ENCODE measurements at places on chromosomes 2 and 18.

DNA sequence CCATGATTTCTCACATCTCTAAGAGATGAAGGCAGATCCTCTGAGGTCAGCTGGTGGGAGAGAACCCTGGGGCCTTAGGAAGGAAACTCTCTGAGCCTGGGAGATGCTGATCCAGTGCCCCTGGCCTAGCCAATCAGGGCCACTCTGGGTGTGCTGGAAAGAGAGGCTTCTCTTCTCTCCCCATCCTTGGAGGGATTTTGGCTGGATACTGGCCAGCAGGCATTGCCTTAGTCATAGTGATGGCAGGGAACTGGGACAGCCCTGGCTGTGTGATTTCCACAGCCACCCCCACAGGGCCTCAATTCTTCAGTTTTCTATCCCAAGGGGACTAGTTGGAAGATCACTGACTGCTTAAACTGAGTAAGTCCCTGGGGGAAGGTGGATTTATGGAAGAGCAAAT lies 26.6 kb upstream of the PLB1 start:
- DNase-seq = no peak

DNA sequence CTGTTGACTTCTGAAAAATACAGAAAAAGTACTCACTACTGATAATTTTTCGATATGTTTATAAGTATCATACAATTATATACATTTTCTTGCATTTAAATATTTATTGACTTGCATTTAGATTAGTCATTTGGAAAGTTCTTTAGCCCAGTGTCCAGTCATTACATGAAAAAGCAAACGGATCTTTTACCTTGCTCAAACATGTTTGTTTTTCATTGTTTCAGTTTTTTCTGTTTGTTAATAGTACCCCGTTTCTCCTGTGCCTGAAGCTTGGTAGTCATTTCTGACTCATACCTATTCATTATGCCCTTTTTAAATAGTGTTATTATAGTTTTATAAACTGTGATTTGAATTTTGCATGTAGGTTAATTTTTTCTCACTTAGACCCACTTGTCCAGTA lies 28.1 kb downstream of the CEP192 start:
- DNase-seq = no peak

DNA sequence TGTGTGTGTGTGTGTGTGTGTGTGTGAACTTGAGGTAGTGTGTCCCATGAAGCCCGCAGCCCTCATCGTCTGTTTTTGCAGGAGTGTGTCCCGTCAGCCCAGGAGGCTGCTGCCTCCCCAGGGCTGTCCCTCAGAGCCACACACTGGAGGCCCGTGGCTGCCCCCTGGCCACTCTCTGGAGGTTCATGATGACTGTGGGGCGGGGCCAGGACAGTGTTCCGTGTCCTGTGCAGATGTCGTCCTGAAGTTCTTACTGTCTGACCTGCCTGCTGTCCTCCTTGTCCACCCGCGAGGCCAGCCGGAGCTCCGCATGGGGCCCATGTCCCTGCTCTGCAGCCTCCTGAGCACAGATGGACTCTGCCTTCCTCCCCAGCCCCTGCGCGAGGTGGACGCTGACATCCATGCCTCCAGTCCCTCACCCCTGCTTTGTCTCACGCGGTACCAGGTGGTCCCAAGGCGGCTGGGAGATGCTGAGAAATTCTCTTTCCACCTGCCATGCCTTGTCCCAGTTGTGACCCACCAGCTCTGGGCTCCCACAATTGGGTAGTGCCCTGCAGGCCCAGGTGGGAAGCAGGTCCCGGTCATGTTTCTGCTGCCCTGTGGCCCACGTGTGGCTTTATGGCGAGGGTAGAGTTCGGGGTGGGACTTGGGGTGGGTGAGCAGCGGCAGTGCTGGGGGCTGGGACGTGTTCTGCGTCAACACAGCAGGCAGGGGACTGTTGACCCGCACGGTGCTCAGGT lies 92.8 kb downstream of the NFATC1 start:
- DNase-seq = no peak

- no peak for DNase-seq
These were observed 283.8 kb downstream of the CTNNA2 start for GRCh38 chr2:79796641-79797040.

DNA sequence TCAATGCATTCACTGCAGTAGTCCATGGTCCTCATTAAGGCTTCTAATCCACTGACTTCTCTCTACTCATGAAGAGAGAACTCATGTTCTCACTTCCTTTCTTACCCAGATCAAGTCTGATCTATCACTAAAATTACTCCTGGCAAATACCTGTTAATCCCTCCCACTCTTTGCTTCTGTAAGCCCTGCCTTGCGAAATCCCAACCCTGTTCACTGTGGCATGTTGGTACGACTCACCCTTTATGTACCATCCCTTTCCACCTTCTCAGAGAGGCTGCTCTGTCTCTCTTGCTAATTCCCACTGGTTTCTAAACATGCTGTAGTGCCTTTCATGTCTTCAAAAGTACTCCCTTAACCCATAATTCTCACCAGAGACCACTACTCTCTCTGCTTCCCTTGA lies 272.2 kb upstream of the ACVR2A start:
- DNase-seq = no peak

DNA sequence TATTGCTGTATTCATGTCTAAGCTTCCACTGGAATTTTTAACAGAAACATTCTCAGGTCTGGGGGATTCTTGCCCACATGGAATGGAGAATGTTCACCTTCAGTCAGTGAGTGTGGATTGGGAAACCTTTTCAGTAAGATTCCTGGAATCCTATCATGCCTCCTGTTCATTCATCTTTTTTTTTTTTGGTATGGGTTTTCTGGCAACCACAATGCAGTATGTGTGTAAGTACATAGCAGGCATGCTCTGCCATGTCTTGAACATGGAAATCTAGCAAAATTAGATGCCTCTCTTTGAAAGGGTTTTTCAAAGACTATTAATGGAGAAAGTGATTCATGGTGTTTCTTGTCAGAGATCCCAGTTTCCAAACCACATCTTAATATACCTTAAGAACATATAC lies 176.5 kb downstream of the LTBP1 start:
- DNase-seq = no peak

GRCh38 chr2:173400760-173401159 lies 46.1 kb downstream of the CDCA7 start:
- DNase-seq = no peak
